Right renal cortex interstitium (tissue), 3 donors: ENCODE measurements at places on chromosomes 5 and 9. TPM values are rescaled to one million over a fixed set of nuclear protein-coding genes. Genes with fewer than 3 reads are reported as not detected.

DNA sequence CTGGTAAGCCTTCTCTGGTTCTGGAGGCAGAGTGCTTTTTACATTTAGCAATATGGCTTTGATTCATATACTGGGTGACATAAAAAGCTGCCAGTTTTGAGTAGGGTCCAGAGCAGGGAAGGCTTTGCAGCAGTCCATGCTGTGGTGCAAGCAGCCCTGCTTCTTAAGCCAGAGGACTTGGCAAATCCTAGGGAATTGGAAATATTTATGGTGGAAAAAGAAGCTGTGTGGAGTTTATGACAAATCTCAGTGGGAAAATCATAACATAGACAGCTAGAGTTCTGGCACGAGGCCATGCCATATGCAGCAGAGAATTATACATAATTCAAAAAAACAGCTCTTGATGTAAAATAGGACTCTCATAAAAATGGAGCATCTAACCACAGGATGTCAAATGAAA is 536.4 kb downstream of the RASEF start:
- no peak for DNase-seq

DNA sequence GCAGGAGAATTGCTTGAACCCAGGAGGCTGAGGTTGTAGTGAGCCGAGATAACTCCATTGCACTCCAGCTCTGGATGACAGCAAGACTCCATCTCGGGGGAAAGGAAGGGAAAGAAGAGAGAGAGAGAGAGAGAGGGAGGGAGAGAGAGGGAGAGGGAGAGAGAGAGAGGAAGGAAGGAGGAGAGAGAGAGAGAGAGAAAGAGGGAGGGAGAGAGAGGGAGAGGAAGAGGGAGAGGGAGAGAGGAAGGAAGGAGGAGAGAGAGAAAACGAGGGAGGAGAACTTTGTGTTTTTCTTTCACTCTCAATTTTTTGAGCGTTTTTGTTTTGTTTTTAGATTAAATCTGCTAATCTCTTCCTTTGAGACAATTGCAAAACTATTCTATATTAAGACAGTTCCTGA is 46.9 kb downstream of the SPEF2 start:
- no peak for DNase-seq

- DNase-seq = no peak
These were observed 30.6 kb downstream of the MAP1B start for GRCh38 chr5:72137826-72138409.

NIM1K gene
- 0.44 TPM for polyA plus RNA-seq

FCN2 gene
- 0.62 TPM for polyA plus RNA-seq

STOM gene
- 86.8 TPM for polyA plus RNA-seq

SPATA31C1 gene
- 0.40 TPM for polyA plus RNA-seq

EIF4E1B gene
- polyA plus RNA-seq = not detected

GABRG2 gene
- not detected for polyA plus RNA-seq

WASHC1 gene
- polyA plus RNA-seq = 33.8 TPM
